ENCODE measurements at places on chromosomes 3 and 15.

GRCh38 chr3:152574461-152575079, 260.4 kb upstream of the P2RY1 start:
- DNase-seq, result peak; percentile 74

GRCh38 chr3:117017135-117017894, 307.7 kb downstream of the TUSC7 start:
- no peak for DNase-seq

- DNase-seq, result no peak
These were observed 25.2 kb downstream of the TSC22D2 start for GRCh38 chr3:150433347-150433746.

- DNase-seq, result no peak
These were observed 100.5 kb downstream of the LINGO1 start for GRCh38 chr15:77532067-77532710.

- peak; percentile 64 for DNase-seq
These were observed 4.4 kb upstream of the RASA2 start for GRCh38 chr3:141482245-141482922.

DNA sequence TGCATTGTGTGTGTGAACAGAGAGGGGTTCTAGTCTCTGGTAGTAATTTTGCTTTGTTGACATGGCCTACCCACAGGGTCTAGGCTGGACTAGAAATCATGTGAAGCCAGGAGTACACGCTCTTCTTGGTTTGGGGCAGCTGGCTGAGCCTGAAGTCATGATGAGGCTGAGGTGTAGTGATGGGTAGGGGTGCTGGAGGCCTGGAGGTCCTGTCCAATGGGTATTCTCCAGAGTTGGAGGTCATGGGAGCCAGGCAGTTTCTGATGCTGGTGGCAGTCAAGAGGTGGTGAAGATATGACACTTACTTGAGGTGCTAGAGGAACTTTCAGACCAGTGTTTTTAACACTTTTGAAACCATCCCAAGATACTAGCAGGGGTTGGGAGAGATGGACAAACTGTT, 18.5 kb upstream of the EPHB1 start:
- no peak for DNase-seq

DNA sequence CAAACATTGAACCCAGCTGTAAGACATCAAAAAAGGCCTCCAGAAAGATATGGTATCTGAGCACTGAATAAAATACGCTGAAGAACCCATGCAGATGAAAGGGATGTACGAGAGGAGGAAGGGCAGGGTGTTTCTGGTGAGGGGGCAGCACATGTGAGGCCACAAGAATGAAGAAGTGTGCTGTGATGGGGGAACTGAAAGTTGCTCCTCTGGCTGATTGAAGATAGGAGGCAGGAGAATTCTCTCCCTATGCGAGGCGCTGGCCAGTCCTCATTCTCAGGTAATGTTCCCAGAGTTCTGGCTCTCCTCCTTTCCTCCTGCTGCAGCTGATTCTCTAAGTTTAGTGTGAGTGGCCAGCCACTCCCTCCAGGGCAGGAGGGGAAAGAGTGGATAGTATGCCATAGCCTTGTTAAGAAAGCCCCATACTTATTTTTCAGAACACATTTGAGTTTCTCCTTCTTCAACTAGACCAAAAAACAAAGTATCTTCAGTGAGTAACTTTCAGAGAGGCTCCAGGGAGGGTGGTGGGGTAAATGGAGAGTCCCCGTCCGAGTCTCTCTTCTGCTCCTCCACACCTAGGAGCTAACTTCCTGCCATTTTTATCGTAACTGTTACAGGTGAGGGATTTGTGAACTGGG, 26.9 kb upstream of the MYO1E start:
- DNase-seq, result no peak

- no peak for DNase-seq
These were observed 441.7 kb upstream of the NR2F2 start for GRCh38 chr15:95888762-95889161.

DNA sequence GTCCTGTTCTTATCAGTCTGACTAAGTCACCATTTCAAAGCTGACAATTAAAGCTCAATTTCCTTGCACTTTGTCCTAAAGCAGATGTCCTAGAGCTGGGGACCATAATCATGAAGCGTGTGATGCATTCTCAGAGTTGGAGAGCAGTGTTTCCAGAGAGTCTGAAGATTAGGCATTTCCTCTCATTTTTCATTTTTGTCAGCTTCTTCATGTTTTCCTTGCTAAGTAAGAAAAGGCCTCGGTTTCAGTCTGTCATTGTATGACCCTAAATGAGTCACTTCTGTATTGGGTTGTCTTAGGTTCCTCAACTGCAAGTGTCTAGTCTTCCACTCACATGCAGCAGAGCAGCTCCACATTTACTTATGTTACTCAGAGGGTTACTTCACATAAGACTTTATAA, 257.2 kb upstream of the TPRG1 start:
- DNase-seq, result peak; percentile 16

DNA sequence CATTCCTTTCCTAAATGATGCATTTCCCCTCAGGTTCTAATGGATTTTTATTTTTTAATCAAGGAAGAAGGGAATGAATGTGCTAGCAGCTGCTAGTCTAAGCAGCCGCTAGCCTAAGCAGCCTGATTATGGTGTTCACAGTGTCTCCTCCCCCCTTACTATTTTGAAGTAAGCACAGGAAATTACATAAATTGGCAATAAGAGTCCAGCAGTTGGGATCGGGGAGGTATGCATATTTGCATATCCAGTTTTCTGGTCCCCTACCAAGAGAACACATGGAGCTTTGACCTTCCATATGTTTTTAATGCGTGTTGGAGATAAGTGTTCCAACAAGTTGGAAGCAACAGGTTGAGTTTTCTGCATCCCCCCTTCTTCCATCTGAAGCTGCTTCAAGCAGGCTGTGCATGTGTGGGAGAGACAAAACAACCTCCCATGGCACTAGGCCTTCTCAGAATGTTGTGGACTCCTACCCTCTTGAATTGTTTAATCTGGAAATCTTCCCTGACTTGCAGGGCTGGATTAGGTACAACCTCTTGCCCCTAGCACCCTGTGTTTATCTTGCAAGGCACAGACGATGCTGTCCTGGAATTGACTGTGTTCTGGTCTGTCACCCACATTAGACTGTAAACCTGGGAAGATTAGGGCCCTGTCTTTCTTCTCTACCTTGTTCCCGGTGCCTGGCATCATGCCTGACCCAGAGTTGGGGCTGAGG, 124.8 kb upstream of the LRIG1 start:
- DNase-seq, result no peak

- no peak for DNase-seq
These were observed 81.6 kb downstream of the OCA2 start for GRCh38 chr15:28017423-28017924.

DNA sequence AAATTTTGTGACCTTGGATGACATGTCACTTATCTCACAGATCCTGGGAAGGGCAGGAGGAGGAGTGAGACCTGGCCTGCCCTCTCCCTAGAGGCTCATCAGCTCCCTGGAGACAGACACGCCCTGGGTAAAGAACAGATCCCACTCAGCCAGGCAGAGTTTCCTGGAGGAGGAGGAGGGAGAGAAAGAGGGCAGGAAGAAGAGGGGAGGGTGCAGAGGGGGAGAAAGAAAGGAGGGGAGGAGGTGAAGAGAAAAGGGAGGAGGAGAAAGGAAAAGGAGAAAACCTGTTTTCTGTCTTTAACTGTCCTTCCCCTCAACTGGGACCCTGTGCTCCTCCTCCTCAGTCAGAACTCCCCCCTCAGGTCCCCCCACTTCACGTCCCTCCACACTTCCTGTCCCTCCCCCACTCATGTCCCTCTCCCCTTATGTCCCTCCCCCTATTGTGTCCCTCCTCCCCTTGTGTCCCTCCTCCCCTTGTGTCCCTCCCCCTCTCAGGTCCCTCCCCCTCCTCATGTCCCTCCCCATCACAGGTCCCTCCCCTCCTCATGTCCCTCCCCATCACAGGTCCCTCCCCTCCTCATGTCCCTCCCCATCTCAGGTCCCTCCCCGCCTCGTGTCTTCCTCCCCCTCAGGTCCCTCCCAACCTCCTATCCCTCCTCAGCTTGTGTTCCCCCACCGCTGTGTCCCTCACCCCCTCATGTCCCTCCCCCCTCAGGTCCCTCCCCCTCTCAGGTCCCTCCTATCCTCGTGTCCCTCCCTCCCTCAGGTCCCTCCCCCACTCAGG, 52.3 kb upstream of the CGNL1 start:
- DNase-seq, result peak; percentile 56

DNA sequence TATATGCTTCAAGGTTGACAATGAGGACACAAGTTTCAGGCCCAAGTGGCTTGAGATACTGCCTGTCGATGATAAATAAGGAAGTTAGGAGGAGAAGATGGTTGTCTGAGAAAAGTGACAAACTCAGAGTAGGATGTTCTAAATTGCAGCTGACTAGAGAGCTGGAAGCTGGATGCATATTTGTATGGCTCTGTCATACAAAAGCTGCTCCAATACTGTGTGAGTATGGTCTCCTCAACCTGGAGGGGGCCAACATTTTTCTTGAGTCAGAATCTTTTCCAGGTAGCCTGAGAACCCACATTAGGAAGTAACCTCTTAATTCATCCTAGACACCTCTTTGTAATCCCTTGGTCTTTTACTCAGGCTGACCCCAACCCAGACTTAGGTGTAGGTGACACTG, 28.4 kb upstream of the TPRG1 start:
- peak; percentile 41 for DNase-seq

DNA sequence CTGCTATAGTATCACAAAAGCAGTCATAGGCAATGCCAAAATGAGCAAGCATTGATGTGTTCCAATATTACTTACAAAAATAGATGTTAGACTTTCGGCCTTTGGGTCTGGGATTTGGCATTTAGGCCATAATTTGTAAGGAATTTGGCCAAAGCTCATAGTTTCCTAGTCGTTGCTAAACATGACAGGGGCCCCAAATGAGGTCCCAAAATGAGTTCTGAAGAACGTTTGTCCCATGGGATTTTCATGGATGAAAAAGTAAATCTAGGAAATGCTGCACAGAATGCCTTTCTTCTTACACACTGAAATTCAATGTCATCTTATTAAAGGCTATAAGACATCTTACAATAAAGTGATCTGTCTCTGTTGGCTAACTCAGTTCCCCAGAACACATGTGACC, 456.0 kb downstream of the CNTN4 start:
- DNase-seq, result no peak
